ENCODE measurements at places on chromosomes 7 and 10. TPM values are rescaled to one million over a fixed set of nuclear protein-coding genes. Genes with fewer than 3 reads are reported as not detected.

Gene CARD11
- not detected for polyA plus RNA-seq

Gene ADAM12
- polyA plus RNA-seq: 0.09 TPM

Gene FIS1
- 339 TPM for polyA plus RNA-seq

Gene ZNF25
- polyA plus RNA-seq: 72.6 TPM

Gene TRIL
- 1.4 TPM for polyA plus RNA-seq

Gene LRRC61
- polyA plus RNA-seq: 1.2 TPM

Gene HOXA11
- not detected for polyA plus RNA-seq

Gene SYNPO2L
- not detected for polyA plus RNA-seq

Gene TEX47
- not detected for polyA plus RNA-seq

Gene OIT3
- polyA plus RNA-seq: not detected

Gene PDE1C
- 8.2 TPM for polyA plus RNA-seq

Gene INMT
- not detected for polyA plus RNA-seq

Gene AKR1C4
- polyA plus RNA-seq: not detected

Gene CYP2C18
- not detected for polyA plus RNA-seq

Gene ACHE
- polyA plus RNA-seq: 12.2 TPM

Gene PRR15
- not detected for polyA plus RNA-seq

Gene RBP3
- not detected for polyA plus RNA-seq

Gene ZNF365
- polyA plus RNA-seq: 3.1 TPM

Gene FGL2
- 0.10 TPM for polyA plus RNA-seq

Gene CPED1
- polyA plus RNA-seq: not detected

Gene CASP7
- 0.77 TPM for polyA plus RNA-seq

Gene JAKMIP3
- polyA plus RNA-seq: 5.1 TPM

Gene NUTM2D
- polyA plus RNA-seq: 8.2 TPM

Gene MBLAC1
- 6.4 TPM for polyA plus RNA-seq

Gene LRRC17
- 6.7 TPM for polyA plus RNA-seq

Gene PHYH
- 9.1 TPM for polyA plus RNA-seq

Gene ANKRD16
- 14.2 TPM for polyA plus RNA-seq
